Kidney epithelial cell (primary cell): ENCODE measurements at places on chromosomes 4 and X. TPM values are rescaled to one million over a fixed set of nuclear protein-coding genes. Genes with fewer than 3 reads are reported as not detected.

DNA sequence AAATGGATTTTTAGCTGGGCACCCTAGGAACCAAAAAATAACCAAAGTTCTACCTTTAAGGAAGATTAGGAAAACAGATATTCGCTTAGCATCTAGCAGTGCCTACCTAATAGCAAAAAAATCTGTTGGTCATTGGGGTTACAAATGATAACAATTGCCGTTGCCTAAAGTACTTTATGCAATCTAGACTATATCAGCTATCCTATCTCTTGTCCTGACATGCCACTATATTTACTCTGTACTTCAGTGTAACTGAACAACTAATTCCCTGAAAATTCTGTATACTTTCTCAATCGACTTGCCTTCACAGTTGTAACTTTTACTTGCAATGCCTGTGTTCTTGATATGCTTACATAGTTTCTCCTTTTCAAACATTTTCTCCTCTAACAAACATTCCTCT, 282.9 kb upstream of the PCDH7 start:
- no peak for DNase-seq

DNA sequence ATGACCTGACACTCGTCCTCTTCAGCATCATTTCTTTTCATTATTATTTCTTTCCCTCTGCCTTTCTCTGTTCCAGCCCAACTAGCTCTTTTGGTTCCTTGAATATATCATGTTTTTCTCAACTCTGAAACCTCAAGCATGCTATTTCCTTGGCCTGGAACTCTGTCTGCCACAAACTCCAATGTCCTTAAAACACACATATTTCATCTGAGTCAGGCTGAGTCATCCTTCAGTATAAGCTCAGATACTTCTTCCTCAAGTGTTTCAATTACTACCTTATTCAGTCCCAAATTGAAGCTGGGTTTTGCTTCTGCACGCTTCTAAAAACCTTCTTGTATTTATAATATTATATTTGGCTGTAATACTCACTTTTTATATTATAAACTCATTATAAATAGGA, 424.2 kb downstream of the PDGFC start:
- DNase-seq, result peak; percentile 88

DNA sequence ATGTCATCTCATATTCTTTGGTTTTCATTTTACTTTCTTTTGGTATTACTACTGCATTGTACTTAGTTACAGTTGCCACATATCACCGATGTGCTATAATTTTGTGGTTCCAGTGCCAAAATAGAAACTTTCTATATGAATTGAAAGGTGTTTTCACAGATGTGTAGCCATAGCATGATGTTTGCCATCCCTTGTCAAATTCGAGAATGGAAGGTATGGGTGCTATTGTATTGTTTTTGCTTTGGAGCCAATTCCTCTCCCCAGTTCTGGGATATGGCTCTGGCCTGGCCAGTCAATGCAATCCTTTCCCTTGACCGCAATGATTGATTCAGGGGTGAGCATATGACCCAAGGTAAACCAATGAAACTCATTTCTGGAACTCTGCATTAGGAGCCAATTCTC, 86.2 kb upstream of the RPS6KA3 start:
- DNase-seq, result no peak

The SPP1 gene
- 158 and 160 TPM in 2 replicates for total RNA-seq
